ENCODE measurements at places on chromosomes 12 and 14.

GRCh38 chr14:76784881-76785280 is 23.6 kb downstream of the VASH1 start:
- no peak for DNase-seq

DNA sequence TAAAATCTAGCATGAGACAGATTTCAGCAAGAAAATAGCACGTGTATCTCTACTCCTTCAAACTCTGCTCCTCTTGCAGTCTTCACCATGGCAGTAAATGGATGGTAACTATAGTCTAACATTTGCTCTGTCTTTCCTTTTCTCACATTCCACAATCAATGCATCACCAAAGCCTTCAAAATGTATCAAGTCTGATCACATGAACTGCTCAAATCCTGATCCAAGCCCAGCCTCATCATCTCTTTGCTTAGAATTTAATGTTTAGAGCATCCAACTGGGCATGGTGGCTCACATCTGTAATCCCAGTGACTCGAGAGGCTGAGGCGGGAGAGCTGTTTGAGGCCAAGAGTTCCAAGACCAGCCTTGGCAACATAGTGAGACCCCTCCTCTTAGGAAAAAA is 45.9 kb downstream of the CDK17 start:
- no peak for DNase-seq

- no peak for DNase-seq
Measured at GRCh38 chr14:58639842-58640484, 2.2 kb downstream of the DACT1 start.

- no peak for DNase-seq
Measured at GRCh38 chr12:82708061-82708879, 21.6 kb downstream of the TMTC2 start.

- DNase-seq, result no peak
Measured at GRCh38 chr14:102213984-102214658, 74.4 kb downstream of the WDR20 start.

GRCh38 chr12:89067421-89068187 is 284.7 kb downstream of the DUSP6 start:
- DNase-seq, result no peak

DNA sequence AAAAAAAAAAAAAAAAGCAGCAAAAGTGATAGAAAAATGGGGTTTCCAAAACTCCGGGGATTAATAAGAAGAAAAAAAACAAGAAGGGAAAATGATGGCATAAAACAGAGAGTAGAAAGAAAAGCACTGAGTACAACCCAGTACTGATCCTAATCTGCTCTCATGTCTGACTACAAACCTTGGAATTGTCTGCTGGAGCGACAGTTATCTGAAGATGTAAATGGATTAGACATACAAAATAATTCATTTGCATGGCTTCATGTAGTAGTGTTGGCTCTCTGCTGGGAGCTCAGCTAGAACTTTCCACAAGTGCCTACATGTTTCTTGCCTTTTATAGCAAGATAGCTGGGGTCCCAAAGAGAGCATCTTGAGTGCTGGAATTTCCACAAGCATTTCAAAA is 34.2 kb downstream of the ZCRB1 start:
- no peak for DNase-seq

GRCh38 chr12:10310926-10311720 is 3.5 kb downstream of the KLRD1 start:
- DNase-seq, result no peak

- DNase-seq, result no peak
Measured at GRCh38 chr14:85234156-85235025, 295.6 kb upstream of the FLRT2 start.

- DNase-seq, result no peak
Measured at GRCh38 chr14:96125536-96125935, 79.1 kb upstream of the BDKRB2 start.

GRCh38 chr12:12705838-12706520 is 10.0 kb upstream of the GPR19 start:
- peak; percentile 33 for DNase-seq

DNA sequence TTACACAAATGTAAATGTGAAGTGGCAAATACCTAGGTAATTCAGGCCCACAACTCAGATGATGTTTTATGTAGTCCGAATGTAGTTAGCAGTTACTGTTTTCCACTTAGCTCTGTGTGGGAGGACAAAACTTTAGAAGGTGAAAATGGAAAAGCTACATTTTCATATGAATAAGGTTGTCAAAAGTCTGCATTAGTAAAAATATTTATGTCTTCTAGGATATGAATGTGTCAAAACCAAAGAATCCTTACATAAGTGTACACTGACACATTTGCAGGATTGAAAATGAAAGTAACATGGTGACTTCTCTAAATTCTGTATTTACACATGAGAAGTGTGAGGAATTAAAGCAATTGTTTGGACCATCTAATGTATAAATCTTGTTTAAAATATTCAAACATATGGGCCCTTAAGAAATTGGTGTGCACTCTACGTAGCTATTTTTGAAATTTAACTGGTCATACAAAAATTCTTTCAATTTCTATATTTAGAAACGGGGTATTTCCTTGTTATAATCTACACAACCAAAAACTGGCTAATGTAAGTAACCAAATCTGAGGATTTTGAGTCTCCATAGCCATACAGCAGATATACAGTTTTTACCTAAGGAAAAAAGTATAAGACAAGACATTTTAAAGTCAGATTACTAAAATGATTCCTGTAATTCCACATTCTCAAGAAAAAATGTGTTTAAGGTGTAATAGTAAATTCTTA is 5.4 kb downstream of the CDKN1B start:
- DNase-seq, result no peak

GRCh38 chr14:37150414-37150813 is 22.0 kb downstream of the SLC25A21 start:
- no peak for DNase-seq

GRCh38 chr12:65662590-65662989 is 161.7 kb upstream of the HMGA2 start:
- DNase-seq, result no peak

GRCh38 chr14:58243790-58244555 is 670 bp upstream of the PSMA3 start:
- DNase-seq, result no peak

GRCh38 chr12:52249511-52250047 is 16.5 kb downstream of the KRT7 start:
- DNase-seq, result no peak

DNA sequence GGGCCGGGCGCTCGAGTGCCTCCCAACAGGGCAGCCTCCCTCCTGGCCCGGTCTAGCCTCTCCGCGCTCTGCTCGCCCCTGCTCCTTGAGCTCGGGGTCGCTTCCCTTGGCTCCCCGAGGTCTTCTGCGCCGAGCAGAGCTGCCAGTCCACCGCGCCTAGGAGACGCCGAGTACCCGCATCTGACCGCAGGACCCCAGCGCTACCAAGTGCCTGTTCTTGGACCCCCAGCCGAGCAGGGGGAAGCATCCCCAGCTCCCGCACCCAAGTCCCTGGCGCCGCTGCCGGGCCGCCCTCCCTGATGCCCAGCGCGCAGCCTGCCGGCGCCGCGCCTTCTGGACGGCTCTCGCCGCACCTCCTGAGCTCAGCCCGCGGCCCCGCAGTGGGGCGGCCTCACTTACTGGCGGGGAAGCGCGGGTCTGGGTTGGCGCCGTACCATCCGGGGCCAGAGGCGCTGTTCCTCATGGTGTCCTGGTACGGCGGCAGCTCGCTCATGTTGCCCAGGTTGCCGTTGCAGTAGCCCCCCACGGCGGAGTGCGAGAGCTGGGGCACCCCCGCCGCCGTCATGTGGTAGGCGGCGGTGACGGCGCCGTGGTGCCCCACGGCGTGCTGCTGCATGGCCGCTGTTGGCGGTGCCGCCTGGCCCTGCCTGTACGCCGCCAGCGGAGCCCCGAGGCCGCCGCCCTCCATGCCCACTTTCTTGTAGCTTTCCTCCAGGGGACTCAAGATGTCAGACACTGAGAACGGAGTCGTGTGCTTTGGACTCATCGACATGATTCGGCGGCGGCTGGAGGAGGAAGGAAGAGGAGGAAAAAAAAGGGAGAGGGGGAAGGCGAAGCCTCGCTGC is 1.2 kb downstream of the NKX2-1 start:
- DNase-seq, result no peak

DNA sequence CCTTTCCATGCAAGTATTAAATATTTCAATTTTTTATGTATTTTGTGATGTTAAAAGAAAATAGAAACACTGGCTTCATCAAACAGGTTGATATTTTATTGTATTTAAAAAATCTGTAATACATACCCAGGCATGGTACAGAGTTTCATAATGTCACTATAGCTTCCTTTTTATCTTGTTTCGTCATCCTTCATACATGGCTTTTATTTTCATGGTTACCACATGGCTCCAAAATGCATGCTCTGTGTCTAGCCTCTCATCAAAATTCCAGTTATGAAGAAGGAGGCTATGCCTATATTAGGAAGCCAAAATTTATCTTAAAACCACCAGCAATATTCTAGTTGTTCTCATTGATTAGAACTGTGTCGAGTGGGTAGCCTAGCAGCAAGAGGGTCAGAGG is 464.8 kb downstream of the BTG1 start:
- DNase-seq, result no peak

GRCh38 chr14:71403656-71404055 is 496.4 kb downstream of the PCNX1 start:
- DNase-seq, result no peak

DNA sequence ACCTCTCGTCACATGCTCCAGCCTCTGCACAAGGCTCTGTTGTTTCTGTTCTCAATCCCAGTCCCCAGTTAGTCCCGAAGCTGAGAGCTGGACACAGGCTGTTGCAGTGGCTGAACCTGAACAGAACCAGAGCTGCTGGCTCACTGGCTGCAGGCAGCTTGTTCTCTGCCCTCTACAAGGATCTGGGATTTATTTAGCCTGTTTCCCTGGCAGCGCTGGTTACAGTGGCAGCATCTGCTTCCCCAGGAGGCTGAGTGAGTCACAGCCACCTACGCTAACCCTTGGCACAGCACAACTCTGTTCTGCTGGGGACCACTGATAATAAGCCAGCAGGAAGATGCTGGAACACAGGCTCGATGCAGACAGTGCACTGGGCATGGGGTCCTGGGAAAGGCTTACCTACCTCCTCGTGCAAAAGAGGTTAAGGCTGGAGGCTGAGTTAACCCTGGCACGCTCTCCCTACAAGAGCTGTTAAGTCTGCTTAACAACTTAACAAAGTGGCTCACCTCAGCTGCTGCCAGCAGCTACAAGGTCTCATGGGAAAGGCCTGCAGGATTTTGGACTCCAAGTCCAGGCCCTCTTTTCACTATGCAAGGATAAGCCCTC is 299.6 kb downstream of the PCNX1 start:
- DNase-seq, result no peak

GRCh38 chr14:92460916-92461579 is 52.5 kb upstream of the RIN3 start:
- DNase-seq, result no peak

- no peak for DNase-seq
Measured at GRCh38 chr12:132194056-132194455, 49.8 kb downstream of the NOC4L start.

DNA sequence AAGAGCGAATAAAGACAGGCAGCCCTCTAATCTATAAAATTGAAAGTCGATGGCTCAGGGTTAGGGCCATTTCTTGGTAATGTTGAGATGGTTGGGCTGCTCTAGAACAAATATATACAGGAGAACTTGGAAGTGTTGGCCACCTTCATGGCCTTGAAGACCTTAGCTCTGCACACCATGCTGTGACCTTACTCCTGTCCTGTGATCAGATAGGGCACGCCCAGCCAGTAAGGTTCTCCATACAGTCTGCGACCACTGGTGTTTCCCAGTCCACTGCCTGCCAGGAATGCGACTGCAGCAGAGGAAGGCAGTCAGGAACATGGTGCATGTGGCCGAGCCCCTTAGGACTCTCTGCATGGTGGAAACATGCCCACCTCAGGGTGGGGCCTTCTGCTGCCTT is 73.2 kb upstream of the PSMA6 start:
- DNase-seq, result no peak

GRCh38 chr12:48265777-48266176 is 62.7 kb upstream of the OR10AD1 start:
- no peak for DNase-seq

DNA sequence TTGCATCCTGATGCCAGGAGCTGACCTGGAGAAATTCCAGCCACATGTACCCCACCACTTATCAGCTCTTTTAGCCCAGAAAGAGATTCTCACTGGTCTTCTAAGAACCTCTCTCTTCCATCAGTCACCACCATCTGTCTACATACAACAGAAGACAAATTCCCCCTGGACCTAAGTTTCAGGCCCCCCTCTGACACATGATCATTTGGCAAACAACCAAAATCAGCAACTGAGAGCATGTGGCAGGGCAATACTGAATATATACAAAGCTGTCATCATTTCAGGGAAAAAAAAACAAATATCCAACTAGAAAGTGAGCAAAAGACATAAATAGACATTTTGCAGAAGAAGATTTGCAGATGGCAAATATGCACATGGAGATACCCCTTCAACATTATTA is 180.2 kb downstream of the FOXN3 start:
- DNase-seq, result no peak

GRCh38 chr14:68961781-68962584 is 17.1 kb downstream of the ACTN1 start:
- no peak for DNase-seq

DNA sequence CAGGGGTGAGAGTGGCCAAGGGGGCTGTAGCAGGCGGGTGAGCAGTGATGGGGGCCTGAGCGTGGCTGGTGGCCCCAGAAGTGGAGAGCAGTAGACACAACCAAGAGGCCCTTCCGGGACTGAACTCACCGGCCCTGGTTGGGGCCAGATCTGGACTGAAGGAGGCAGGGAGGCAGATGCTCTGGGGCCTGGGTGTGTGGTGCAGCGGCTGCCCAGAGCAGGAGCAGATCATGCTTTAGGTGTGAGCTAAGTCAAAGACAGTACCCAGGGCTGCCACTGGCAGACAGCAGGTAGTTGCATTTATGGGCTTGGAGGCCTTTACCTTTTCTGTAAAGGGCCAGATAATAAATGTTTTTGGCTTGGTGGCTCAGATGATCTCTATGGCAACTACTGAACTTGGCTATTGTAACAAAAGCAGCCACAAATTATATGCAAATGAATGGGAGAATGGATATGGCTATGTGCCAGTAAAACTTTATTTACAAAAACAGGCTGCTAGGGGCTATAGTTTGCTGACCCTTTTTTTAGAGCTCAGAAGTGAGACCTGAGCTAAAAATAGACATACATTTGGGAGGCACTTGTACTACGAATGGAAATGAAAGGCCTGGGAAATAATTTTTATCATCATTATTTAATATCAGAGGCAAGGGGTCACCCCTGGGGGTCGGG is 25.6 kb downstream of the SETD1B start:
- DNase-seq, result no peak

DNA sequence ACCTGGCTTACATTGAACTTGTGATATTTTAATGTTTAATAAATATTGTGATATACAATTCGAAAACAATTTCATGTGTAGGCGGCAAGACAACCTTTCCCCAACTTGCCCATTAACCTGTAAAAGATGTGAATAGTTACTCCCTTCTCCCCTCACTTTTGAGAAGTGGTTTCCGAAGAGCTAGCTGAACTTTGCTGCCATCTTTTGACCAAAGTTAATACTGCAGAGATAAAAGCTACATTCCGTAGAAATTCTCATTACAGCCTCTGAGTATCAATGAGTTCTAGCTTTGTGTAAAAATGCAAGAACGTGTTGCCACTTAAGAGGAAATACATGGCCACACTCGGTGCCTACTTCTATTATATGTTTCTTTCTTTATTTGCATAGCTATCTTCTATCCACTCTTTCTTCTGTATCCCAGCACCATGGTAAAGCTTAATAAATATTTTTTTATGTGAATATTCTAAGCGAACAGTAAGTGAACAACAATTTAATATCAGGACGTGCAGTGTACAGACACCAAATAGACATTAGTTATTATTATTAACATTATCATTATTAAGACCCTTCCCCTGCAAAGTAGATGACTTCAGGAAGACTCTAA is 105.1 kb upstream of the TMEM260 start:
- no peak for DNase-seq
